ENCODE measurements at places on chromosomes 7 and 10. TPM values are rescaled to one million over a fixed set of nuclear protein-coding genes. Genes with fewer than 3 reads are reported as not detected.

GRCh38 chr10:72322280-72323058 is 32.2 kb downstream of the DNAJB12 start:
- peak; percentile 80 for DNase-seq
- no peaks in the 10 kb centered on the region for H3K27me3 ChIP-seq
- peak overlapping the region; percentile 89 for H3K27ac ChIP-seq
- H3K4me3 ChIP-seq, result peak overlapping the region; percentile 30

GRCh38 chr10:133324857-133325260 is 11.8 kb downstream of the CALY start:
- peaks cover 20% of the 10 kb centered on the region for H3K4me1 ChIP-seq
- H3K36me3 ChIP-seq, result no peaks in the 10 kb centered on the region
- no peak for DNase-seq
- no peak overlapping the region for H3K27ac ChIP-seq
- no peaks in the 10 kb centered on the region for H3K27me3 ChIP-seq

GRCh38 chr7:98281757-98282606 is 496 bp downstream of the BRI3 start:
- H3K4me1 ChIP-seq, result peaks cover 68% of the 10 kb centered on the region
- H3K27ac ChIP-seq, result peak overlapping the region; percentile 75
- H3K27me3 ChIP-seq, result no peaks in the 10 kb centered on the region
- no peaks in the 10 kb centered on the region for H3K36me3 ChIP-seq
- no peak for DNase-seq

GRCh38 chr7:2045559-2046405 is 187.0 kb downstream of the MAD1L1 start:
- no peaks in the 10 kb centered on the region for H3K36me3 ChIP-seq
- H3K4me1 ChIP-seq, result no peaks in the 10 kb centered on the region
- H3K27ac ChIP-seq, result no peak overlapping the region
- DNase-seq, result no peak

GRCh38 chr10:35341521-35341920 is 5.2 kb downstream of the CCNY start:
- no peaks in the 10 kb centered on the region for H3K36me3 ChIP-seq
- H3K27ac ChIP-seq, result no peak overlapping the region
- H3K4me3 ChIP-seq, result no peak overlapping the region
- no peak for DNase-seq
- H3K4me1 ChIP-seq, result peaks cover 9% of the 10 kb centered on the region

GRCh38 chr10:47184724-47185330 is 115.2 kb upstream of the GDF10 start:
- no peak overlapping the region for H3K27ac ChIP-seq
- no peak overlapping the region for H3K4me3 ChIP-seq
- no peak for DNase-seq

DNA sequence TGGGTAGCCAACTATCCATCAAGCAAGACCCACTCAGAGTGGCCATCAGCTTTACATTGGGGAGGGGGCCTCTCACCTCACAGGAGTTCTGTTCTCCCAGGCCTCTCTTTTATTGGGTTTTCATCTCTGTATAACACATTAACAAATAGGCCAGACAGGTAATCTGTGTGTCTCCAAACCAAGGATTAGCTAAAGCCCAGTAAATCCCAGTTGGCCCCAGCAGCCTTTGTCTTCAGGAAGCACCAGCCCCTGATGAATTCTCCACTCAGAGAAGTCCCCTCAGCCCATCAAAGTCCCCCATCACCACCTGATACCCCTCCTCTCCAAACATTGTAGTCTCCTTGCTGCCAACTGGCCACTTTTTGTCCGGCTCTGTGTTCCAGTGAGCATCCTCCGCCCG is 16.9 kb upstream of the SLF2 start:
- DNase-seq, result no peak
- peaks cover 35% of the 10 kb centered on the region for H3K4me1 ChIP-seq
- H3K27ac ChIP-seq, result no peak overlapping the region
- H3K4me3 ChIP-seq, result no peak overlapping the region
- no peaks in the 10 kb centered on the region for H3K27me3 ChIP-seq
- no peaks in the 10 kb centered on the region for H3K36me3 ChIP-seq

DNA sequence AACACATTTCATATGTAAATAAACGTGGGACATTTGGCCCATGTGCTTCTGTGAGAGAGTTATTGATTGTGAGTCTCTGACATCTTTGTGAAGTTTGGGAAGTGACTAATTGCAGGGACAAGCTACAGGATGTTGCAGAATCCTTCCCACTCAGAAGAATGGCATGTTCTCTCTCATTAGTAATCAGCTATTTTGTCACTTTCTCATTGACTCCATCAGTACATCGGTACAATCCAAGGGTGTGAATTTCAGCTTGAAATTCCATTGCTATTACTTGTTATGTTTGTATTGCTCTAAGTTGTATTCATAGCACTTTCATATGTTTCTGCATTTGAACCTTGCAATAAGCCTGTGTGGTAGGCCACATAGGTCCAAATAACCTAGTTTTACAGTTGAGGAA is 100.0 kb upstream of the KCNMA1 start:
- H3K4me1 ChIP-seq, result no peaks in the 10 kb centered on the region
- H3K27me3 ChIP-seq, result no peaks in the 10 kb centered on the region
- no peak overlapping the region for H3K27ac ChIP-seq
- DNase-seq, result peak; percentile 31
- no peak overlapping the region for H3K4me3 ChIP-seq

DNA sequence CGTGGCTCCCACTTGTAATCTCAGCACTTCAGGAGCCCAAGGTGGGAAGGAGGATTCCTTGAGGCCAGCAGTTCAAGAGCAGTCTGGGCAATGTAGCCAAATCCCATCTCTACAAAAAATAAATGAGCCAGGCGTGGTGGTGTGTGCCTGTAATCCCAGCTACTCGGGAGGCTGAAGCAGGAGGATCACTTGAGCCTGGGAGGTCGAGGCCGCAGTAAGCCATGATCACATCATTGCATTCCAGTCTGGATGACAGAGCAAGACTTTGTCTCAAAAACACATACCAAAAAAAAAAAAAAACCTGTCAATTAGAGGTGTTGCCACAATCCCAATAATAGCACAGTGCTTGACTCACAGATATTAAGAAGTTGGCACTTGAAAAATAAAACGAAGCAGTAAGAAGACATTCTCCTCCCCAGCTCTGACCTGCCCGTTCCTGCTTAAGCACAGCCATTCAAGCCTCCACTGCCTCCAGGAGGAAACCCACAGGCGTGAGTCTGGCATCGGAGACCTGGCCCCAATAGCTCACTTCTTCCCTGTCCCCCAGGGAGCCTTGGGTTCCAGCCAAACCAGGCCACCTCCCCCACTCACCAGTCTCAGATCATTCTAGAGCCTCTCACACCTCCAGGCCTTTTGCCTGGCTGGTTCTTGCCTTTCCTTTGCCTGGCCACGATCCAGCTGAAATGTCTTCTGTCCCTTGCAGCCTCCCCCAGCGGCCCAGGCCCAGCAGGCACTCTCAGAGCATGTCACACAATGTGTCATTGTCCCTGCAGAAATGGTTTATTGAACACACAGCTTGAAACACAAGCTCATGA is 45.3 kb upstream of the GTF2I start:
- no peak for DNase-seq
- peaks cover 45% of the 10 kb centered on the region for H3K4me1 ChIP-seq
- peak overlapping the region; percentile 48 for H3K27ac ChIP-seq
- H3K4me3 ChIP-seq, result no peak overlapping the region
- no peaks in the 10 kb centered on the region for H3K27me3 ChIP-seq

DNA sequence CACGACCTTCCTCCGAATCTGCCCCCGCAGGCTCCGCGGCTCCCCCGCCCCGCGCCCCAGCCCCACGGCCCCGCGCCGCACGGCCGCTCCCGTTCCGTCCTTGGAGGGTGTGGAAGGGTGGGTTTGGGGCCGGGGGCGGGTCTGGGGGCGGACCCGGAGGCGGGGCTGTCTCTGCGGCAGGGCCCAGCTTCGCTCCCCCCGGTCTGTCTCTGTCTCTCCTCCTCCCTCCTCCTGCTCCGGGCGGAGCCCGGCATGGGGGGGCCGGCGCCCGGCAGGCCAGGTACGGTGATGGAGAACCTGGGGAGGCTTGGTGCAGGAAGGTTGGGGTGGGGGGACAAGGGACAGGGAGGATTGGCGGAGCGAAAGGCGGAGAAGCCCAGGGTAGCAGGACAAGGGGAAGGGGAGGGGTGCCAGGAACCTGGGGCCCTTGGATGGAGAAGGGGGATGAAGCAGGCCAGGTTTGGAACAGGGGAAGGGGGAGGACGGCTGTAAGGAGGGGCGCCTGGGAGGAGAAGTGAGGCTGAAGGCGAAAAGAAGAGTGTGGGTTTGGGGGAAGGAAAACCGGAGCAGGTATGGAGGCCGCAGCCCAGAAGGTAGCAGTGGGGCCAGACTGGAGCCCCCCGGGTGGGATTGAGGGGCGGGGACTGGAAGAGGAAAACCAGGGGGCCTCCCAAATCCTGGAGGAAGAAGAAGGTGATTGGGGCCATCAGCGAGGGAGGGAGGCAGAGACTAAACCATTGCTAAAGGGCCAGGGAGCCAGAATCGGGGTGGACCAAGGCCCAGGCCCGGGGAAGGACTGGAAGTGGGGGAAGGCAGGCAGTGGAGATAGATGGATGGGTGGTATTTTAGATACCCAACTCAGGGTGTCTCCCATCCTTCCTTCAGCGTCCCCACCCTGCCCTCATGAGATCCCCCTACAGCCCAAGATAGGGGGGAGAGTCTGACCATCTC is at the start of gene NYAP1:
Gene NYAP1, plus strand, starts transcription at position 206 of the 951 bp plus-strand sequence. CDS start 1,385 bp downstream, outside the sequence.
- peak within 1 kb of the TSS; percentile 52 for H3K4me3 ChIP-seq
- H3K36me3 ChIP-seq, result no peaks in the 10 kb centered on the region
- peaks cover 56% of the 10 kb centered on the region for H3K4me1 ChIP-seq
- DNase-seq, result no peak
- H3K27me3 ChIP-seq, result no peaks in the 10 kb centered on the region

DNA sequence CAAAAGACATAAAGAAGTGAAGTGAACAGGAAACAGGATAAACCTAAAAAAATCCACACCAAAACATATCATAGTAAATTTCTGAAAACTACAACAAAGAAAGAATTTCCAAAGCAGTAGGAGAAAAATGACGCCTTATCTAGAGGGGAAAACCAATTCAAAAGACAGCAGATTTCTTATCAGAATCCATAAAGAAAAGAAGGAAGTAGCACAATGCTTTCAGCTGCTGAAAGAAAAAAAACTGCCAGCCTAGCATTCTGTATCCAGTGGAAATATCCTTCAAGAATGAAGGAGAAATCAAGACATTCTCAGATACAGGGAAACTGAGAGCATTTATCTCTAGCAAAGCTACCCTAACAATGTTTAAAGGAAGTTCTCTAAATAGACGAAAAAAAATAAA is 37.8 kb downstream of the PDLIM1 start:
- H3K27ac ChIP-seq, result no peak overlapping the region
- no peaks in the 10 kb centered on the region for H3K27me3 ChIP-seq
- DNase-seq, result no peak
- H3K4me1 ChIP-seq, result no peaks in the 10 kb centered on the region
- H3K4me3 ChIP-seq, result no peak overlapping the region
- H3K36me3 ChIP-seq, result no peaks in the 10 kb centered on the region

GRCh38 chr7:73449422-73449821 is 15.8 kb downstream of the FZD9 start:
- DNase-seq, result no peak
- H3K27me3 ChIP-seq, result no peaks in the 10 kb centered on the region
- H3K27ac ChIP-seq, result no peak overlapping the region

DNA sequence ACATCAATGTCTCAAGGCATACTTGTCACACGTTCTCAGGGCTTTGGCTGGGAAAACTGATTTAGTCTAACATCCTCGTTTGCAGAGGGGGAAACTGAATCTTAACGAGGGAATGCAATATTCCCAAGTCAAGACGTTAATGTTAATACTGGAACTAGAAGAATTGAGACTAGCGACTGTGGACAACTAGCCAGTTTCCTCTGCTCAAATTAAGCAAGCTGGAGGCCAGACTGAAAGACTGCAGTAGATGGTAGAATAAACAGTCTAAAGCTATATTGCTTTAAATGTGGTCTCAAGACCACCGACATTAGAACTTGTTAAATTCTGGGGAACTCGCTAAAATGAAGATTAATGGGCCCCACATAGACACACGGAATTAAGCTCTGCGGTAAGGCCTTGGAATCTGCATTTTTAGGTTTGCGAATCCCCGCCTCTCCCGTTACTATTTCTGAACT is 639 bp upstream of the TFAM start:
- H3K36me3 ChIP-seq, result peaks cover 15% of the 10 kb centered on the region
- peak overlapping the region; percentile 93 for H3K27ac ChIP-seq
- H3K4me1 ChIP-seq, result peaks cover 12% of the 10 kb centered on the region
- no peak for DNase-seq
- peak overlapping the region; percentile 93 for H3K4me3 ChIP-seq
- no peaks in the 10 kb centered on the region for H3K27me3 ChIP-seq

Gene PNLIPRP3
- total RNA-seq, result not detected

DNA sequence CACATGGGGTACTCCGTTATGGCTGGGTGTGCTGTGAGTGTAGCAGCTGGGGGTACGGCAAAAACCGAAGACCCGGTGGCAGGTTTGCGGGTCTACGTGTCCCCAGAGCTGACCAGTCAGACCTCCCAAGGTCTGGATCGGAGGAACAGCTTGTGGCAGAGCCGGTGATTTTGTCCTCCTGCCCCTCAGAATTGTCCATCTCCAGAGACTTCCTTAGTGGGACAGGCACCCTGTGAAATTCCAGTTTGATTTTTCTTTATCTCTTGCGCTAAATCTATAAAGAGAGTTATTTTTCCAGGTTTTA is 1.0 kb downstream of the EIF3B start:
- H3K27ac ChIP-seq, result peak overlapping the region; percentile 78
- H3K4me1 ChIP-seq, result peaks cover 6% of the 10 kb centered on the region
- no peaks in the 10 kb centered on the region for H3K27me3 ChIP-seq
- H3K4me3 ChIP-seq, result peak overlapping the region; percentile 99
- H3K36me3 ChIP-seq, result peaks cover 19% of the 10 kb centered on the region

Gene MSMB
- total RNA-seq, result not detected

DNA sequence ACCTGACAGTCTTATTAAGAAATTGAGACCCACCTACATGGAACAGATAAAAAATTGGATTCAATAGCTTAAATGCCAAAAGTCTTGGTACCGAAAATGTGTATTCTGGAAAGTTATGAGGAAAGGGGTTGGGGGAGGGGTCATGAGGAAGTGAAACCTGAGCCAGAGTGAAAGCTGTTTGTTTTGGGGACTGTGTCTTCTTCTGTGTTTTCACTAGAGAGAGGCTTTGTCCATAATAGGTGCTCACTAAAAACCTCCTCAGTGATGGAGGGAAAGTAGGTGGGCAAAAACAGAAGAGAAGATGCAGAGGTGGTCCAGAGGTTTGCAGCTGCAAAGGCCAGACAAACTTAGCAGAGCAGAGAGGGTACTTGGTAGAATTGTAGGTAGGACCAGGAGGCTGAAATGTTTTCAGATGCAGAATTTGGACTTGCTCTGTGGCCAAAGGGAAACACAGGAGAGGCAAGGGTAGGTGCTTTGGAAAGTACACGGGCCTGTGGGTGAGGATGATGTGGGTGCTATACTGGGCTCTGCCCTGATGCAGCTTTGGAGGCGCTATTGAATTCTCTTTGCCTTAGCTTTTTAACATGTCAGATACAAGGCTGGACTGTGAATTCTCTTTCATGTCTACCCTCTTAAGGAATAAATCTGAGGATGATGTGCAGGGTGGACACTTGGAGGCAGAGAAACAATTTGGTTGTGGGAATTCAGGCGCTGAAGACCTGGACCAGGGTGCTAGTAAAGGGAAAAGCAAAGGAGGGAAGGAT is 254.6 kb downstream of the PTEN start:
- no peaks in the 10 kb centered on the region for H3K27me3 ChIP-seq
- no peaks in the 10 kb centered on the region for H3K4me1 ChIP-seq
- peak; percentile 10 for DNase-seq

Gene ITGB1
- 366 TPM for total RNA-seq
